ENCODE measurements at places on chromosomes 6 and 20.

DNA sequence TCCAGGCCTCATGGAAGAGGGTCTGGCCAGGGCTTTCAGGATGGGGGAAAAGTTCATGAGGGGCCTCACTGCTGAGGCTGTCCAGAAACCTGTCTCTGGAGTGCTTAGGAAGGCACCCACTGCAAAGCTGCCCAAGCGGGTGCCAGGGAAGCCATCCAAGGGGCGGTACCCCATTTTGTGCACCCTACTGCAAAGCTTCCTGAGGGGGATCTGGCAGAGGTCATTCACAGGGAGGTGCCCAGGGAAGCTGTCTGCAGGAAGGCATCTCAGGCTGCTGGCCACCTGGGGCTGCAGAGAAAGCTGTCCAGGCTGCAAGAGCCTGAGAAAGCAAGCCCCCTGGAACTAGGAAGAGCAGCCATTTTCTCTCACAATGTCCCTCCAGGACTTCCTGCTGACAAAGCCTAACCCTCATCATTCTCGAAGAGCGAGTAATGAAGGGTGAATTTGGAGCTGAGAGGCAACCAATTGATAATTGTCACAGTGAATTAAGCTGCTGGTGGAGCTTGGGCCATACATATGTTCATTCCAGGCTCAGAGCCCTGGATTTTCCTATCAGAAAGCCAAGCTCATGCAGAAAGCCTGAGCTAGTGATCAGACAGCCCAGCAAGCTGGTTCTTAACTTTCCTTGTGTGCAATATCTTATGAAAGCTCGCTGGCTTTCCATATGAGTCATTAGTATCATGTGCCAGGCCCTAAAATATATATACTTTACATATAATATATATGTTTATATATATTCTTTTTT lies 62.2 kb upstream of the SLC22A16 start:
- no peak for DNase-seq

- DNase-seq = no peak
Observed at GRCh38 chr6:136525586-136526195, 24.5 kb downstream of the MAP7 start.

DNA sequence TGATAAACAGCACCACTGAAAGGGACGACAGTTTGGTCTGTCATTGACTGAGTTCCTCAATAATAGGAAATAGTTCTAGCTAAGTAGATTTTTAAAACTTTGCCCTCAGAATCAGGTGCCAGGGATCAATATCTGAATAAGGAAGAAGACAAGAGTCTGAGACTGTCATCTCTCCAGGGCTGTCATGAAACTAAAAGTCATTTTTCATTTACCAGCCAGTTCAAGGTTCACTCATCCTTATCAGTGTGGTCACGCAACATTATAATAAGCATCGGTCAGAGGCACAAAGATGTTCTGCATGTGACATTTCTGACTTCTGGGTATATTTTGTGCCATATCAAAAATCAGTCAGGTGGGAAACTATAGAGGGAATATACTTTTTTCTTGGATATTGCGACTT lies 52.5 kb upstream of the E2F3 start:
- DNase-seq = no peak

DNA sequence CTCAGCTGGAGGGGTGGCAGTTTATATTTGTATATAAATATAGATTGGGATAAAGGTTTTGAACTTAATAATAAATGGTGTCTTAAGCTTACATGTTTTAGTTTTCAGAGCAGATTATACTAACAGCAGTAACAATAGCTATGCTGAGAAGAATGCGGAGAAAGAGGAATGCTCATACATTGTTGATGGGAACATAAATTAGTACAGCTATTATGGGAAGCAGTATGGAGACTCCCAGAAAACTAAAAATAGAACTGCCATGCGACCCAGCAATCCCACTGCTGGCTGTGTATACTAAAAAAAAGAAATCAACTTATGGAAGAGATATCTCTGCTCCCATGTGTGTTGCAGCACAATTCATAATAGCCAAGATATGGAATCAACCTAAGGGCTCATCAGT lies 127.9 kb downstream of the BCKDHB start:
- no peak for DNase-seq

- no peak for DNase-seq
Observed at GRCh38 chr20:19335916-19336315, 123.5 kb downstream of the SLC24A3 start.

DNA sequence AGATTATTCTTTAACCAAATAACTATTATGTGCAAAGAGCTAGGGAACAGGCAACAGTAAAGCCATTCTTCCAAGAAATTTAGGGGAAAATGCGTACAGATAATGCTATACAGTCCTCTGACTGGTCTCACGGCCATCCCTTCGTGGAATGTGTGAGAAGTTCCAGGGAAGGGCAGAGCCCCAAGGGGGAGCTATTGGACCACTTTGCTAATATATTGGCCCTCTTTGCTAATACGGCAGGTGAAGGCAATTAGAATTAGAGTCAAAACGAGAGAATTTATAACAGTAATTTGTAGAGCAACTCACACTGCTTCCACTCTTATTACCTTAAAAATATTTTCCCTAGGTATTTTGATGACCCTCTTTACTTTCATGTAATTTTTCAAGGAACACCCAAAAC lies 140.4 kb downstream of the IMPG1 start:
- peak; percentile 23 for DNase-seq

GRCh38 chr20:60000271-60001042 lies 42.2 kb downstream of the CDH26 start:
- DNase-seq = no peak

- no peak for DNase-seq
Observed at GRCh38 chr6:25965058-25965457, 2.5 kb downstream of the TRIM38 start.

GRCh38 chr6:40359808-40360207 lies 227.4 kb downstream of the LRFN2 start:
- no peak for DNase-seq

GRCh38 chr6:106785298-106785697 lies 155.9 kb downstream of the QRSL1 start:
- DNase-seq = no peak

GRCh38 chr20:10014431-10014830 lies 20.4 kb upstream of the ANKEF1 start:
- no peak for DNase-seq

- DNase-seq = no peak
Observed at GRCh38 chr6:137866200-137866913, 702 bp upstream of the TNFAIP3 start.

- no peak for DNase-seq
Observed at GRCh38 chr6:118146584-118146983, 239.5 kb downstream of the SLC35F1 start.

DNA sequence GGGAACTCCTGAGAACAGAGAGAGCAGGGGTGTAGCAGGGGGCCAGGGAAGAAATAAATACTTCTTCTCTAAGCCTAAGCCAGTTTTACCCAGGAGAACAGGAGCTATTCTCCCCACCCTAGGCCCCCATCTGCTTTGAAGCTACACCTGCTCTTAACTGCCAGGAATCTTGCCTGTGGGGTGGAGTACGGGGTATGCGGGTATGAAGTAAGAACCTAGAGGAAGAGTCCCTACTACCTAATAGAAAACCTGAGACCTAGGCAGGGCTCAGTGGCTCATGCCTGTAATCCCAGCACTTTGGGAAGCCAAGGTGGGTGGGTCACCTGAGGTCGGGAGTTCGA lies 1.5 kb downstream of the SLC29A1 start:
- DNase-seq = no peak

DNA sequence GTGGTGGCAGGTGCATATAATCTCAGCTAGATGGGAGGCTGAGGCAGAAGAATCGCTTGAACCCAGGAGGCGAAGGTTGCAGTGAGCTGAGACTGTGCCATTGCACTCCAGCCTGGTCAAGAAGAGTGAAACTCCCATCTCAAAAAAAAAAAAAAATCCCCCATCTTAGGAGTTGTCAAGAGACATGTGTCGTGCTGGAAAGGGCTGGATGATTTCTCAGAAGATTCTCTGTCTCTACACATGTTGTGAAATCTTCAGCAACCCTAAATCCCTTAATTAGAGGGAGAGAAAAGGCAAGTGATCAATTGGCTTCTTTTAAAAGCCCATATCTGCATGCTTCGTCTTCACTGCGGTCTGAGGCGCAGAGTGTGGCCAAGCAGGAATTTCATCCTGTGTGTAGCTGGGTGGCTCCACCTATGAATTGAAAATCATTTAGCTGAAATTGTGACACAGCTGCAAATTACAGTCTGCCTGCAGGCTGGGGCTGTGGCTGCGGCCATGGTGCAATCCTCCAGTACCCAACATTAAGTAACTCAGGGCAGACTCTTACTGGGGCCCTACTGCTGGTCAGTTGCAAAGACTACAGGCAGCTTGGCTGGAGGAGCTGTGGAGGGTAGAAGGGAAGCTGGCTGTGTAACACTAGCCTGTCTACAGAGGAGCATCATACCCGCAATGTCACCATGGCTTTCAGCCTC lies 3.2 kb upstream of the TGM3 start:
- peak; percentile 33 for DNase-seq

DNA sequence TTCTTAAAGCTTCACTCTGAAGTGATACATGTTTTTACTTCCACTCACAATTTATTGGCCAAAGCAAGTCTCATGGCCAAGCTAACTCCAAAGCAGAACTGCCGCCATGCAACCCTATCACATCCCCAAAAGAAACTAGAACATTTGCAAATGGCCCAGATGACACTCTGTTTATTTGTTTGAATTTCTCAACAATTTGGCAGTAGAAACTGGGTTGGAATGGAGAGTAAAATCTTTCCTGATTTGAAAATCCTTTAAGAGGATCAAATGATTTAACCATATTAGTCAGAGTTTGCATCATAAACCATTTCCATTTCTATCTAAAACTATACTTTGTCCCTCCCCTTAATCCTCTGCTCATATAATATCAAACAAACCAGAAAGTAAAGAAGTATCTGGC lies 39.1 kb upstream of the E2F3 start:
- no peak for DNase-seq

GRCh38 chr6:31042806-31043205 lies 32.5 kb downstream of the MUC22 start:
- DNase-seq = peak; percentile 46

DNA sequence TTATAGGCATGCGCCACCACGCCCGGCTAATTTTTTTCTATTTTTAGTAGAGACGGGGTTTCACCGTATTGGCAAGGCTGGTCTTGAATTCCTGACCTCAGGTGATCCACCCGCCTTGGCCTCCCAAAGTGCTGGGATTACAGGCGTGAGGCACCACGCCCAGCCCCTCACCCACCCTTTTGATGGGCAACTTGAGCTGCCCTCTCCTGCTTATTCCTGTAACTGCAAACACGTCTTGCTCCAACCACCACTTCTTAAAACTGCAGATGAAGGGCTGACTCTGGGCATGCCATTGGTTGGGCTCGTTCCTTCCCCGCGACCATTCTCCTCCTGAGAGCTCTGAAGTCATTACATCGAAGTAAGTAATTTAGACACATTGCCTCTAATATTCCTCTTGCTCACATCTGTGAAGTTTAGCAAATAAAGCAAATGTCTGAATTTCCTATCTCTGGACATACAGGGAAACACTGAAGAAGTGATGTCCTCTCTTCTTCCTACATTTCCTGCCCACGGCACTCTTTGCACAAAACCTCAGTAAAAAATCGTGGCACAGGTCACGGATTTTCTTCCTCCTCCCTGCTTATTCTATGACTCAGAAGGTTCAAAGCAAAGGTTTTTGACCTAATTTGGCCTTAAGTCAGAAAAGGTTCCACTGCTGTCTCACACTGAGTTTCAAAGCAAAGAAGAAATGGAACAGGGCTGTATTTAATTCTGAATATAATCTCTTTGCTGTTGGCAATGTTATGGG lies 117.5 kb downstream of the GMPR start:
- DNase-seq = no peak

DNA sequence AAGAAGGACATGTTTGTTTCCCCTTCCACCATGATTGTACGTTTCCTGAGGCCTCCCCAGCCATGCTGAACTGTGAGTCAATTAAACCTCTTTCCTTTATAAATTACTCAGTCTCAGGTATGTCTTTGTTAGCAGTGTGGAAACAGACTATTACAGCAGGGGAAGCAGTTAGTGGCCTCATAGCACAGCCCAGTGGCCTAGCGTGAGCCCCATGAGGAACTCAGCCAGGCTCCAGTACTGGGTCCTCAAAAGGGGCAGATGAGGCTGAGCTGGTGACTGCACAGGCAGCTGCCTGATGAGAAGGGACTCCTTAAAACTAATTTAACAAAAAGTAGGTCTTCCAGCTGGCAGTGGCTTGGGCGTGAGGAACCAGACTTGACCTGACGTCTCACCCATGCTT lies 399.9 kb downstream of the CDH26 start:
- DNase-seq = no peak

DNA sequence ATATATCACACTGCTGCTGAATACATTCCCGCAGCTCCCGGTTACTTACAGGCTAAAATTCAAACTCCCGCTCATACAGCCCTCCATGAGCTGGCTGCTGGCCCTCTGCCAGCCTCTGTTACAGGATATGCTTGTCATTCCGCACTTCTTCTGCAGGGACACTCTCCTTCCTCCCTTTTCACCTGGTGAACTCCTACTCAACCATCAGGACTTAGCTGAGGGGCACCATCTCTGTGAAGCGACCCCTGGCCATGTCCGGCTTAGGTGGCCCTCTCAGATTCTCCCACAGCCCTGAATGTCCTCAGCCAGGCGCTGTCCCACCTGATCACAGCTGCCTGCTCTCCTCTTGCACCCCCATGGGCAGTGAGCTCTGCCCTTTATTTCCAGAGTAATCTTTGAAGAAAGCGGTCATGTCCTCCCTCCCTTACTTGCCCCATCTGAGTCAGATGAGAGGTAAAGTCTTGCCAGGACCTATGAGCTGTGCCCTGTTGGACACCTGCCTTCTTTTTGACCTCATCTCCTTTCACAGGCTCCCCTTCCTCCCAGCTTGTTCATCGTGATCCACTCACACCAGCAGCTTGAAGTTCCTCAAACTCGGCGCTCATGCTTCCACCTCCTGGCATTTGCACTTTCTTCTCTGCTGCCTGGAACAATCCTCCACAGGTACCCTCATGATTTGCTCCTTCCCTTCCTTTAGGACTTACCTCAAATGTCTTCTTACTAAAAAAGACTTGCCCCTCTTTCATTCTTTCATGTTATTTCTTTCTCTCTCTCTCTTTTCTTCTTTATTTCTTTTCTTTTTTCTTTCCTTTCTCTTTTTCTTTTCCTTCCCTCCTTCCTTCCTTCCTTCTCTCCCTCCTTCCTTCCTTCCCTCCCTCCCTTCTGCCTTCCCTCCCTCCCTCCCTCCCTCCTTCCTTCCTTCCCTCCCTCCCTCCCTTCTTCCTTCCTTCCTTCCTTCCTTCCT lies 5.6 kb downstream of the CYP24A1 start:
- DNase-seq = no peak

All from right hindlimb (tissue), 1 donor.